ENCODE measurements at places on chromosomes 12 and 14.

- no peak for DNase-seq
Observed at GRCh38 chr14:65434216-65434850, 21.8 kb downstream of the FUT8 start.

DNA sequence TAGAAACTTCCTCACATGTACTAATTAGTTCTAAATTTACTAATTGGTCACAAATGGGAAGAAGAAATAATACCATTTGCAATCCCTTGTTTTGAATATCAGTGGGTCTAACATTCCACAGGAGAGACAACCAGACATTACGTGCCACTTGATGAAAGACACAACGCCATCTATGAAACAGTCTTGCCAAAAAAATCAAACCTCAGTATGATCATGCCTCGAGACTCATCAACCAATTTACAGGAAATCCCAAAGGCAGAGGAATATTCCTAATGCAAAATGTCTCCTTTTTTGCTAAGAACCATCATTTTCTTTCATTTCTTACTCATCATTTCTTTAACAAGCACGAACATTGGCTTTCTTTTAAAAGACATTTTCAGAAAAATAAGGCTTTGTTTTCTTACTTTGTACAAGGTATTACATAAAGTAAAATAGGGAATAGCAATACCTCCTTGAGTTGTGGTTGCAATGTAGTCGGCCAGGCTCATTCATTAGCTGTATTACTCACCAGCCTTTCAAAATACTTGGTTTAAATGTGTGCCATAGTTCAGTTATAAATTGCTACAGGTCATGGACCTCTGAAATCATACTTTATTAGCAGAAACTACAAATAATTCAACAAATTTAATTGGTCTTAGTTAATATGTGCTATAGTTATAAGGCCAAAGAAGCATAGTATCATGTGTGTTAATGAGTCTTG is 436.2 kb upstream of the FLRT2 start:
- DNase-seq: no peak

GRCh38 chr14:49888293-49888692 is 4.6 kb upstream of the ARF6 start:
- DNase-seq: no peak

DNA sequence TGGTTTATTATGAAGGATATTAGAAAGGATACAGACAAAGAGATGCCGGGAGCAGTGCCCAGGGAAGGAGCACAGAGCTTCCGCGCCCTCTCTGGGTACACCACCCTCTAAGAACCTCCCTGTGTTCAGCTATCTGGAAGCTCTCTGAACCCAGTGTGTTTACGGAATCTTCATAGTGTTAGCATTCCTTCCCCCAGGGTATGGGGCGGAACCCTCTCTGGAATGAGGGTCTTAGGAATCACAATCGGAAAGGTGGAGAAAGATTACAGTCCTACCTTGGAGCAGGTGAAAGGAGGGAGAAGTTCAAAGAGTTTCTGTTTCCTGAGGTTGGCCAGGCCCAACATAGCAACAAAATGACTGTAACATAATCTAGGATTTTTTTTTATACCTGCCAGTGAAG is 6.8 kb upstream of the NUDT4 start:
- no peak for DNase-seq

- no peak for DNase-seq
Observed at GRCh38 chr14:80906946-80907345, 34.6 kb downstream of the CEP128 start.

DNA sequence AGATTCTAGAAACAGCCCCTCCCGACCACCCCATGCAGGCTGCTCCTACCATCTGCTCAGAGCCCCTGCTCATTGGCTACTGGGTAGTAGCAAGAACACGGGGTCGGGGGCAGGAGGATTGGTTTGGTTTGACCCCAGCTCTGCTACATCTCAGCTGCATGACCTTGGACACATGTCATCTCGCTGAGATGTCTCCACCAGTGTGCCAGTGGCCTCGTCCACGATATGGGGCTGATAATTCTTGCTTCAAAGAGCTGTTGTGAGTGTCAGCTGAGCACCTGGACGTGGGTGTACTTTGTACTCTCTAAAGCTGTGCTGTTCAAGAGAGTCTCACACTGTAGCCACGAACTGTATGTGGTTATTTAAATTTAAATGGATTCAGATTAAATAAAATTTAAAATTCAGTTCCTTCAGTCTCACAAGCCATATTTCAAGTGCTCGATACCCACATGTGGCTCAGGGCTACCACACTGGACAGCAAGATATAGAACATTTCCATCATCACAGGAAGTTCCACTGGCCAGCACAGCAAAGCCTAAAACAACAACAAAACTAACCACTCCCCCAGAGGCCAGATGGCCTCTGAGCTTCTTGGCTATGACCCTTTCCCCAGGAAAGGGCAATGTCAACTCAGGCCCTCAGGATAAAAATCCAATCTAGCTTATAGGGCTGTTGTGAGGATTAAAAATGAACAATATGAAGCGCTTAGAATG is 18.6 kb downstream of the LTBP2 start:
- DNase-seq: no peak

DNA sequence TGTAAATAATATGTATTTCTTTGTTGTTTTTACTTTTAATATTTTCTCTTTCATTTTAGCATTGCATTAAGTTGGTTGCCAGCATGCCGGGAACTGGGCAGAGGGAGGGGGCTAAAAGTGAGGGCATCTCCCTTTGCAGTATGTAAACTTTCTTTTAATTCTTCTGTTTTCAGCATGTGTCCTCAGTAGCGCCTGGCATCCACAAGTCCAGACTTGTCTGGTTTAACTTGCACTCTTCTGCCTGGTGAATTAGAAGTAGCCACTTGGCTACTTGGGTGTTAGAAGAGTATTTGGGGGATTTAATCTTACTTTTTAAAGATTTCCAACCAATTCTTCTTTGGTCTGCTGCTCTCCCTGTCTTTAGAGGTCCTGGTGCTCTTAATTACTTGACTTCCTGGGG is 117.2 kb upstream of the SCAF11 start:
- DNase-seq: no peak

- no peak for DNase-seq
Observed at GRCh38 chr12:100243137-100243536, 23.7 kb downstream of the DEPDC4 start.

- no peak for DNase-seq
Observed at GRCh38 chr12:38424436-38424835, 107.9 kb downstream of the ALG10B start.

DNA sequence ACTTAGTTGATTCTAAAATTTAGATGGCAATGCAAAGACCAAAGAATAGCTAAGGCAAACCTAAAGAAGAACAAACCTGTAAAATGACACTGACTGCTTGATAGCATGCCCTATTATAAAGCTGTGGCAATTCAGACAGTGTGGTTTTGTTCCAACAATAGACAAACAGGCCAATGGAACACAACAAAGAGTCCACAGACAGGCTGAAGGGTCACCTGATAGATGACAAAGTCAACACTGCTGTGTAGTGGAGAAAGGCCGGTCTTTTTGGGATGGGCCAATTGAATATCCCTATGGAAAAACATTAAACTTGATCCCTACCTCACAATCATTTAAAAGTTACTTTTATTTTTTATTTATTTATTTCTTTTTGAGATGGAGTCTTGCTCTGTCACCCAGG is 33.8 kb upstream of the SLC25A3 start:
- DNase-seq: no peak

DNA sequence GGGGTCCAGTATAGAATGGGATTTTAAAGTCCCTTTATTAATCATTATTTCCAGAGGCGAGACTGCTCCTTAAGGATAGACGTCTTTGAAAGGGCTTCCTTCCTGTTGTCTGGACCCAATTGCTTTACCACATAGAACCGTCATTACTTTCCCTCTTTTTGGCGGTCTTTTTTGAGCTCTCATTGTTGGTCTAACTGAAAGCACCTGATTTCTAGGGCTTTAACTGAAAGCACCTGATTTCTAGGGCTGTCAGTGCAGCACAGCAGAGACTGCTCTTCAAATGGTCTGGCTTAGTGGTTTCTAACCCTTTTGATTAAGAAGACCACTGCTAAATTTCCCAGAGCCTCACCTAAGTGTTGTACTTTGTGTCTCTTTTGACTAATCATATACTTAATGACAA is 95.8 kb downstream of the PRKCH start:
- no peak for DNase-seq

DNA sequence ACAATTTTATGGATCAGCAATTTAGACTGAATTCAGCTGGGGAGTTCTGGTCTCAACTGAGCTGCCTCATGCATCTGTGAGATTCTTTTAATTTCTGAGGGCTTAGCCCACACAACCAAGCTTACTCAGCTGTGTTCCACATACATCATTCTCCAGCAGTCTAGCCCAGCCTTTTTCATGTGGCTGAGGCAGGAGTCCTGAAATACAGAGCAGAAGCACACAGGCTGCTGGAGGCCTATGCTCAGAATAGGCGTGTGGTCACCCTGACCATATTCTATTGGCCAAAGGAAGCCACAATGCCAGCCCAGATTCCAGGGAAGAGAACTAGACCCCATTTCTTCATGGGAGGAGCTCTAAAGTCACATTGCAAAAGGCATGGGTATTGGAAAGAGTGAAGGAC is 72.3 kb upstream of the DHRS4 start:
- no peak for DNase-seq

- no peak for DNase-seq
Observed at GRCh38 chr14:50113381-50114035, 2.9 kb downstream of the VCPKMT start.

GRCh38 chr14:92135269-92135668 is 13.5 kb downstream of the CPSF2 start:
- DNase-seq: no peak

DNA sequence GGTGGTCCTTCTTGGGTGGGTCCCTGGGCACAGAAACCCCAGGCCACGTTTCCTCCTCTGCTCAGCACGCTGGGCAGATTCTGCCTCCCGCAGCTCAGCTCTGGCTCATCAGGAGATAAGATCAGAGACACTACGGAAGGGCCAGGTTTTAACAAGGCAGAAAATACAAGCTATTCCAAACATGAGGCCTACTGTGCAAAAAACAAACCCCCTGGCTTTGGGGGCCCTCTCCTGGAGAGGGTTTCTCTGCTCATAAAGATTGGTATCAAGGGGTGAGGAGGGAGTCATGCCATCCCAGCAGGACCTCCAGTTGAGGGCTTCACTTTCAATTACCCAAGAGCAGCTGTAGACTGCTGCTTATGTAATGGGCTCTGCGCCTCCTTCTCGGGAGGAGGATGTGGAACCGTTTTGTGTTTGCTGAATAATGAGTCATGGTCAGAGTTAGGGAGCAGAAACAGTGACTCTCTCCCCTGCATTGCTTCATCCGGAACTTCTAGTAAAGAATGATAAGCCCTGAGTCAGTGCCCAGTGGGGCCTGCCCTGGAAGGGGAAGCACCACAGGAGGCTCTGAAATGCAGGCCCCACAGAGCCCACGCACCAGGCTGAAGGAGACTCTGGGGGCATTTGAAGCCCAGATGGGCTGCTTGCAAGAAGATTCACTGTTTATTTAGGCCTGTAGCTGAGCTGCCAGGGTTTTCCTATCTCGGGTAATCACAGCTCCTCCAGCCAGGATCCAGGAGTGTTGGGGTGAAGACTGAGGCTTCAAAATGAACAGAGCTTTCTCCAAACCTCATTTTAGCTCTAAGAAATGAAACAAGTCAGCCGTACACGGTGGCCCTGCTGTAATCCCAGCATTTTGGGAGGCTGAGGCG is 79.3 kb downstream of the SSPN start:
- DNase-seq: no peak

DNA sequence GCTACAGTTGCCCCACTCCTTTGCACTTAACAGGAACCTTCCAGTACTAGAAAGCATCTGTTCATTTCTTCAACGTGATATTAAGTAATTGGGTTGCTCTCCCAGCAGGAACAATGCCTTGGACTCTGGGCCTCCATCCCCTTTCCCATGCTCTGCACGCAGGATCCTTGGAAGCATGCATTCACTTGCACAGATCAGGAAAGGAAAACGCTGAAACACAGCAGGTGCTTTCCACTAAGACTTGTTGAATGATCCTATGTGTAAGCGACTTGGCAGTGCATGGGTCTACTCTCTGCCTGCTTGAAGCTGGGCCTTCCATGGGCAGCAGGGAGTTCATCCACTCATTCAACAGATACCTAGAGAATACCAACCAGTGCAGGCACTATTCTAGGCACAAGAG is 2.3 kb downstream of the LTBP2 start:
- DNase-seq: no peak

DNA sequence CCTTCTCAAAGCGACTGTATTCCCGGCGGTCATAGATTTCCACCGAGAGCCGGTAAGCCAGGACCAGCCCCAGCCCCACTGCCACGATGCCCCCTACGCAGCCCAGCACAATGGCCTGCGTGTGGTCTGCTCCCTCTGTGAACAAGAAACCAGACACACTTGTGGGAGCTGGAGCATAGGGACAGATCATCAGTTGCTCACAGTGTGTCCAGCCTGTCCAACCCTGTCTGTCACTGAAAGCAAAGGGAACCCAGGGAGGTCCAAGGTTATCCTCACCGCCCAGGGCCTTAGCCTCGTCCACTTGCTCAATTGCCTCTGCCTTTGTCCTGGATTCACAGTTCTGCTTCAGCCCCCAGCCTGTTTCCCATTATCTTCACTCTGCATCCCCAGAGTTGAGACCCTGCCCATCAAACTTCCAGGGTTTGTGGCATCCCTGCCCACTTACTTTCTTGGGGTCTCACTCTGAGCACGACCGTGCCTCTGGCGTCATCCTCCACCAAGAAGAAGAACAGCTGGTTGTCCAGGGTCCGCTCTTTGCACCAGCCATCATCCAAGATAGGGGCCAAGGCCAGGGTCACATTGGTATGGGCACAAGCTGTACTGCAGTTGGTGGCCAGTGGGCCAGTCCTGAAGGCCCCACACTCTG is 11.3 kb upstream of the CSAD start:
- no peak for DNase-seq

- no peak for DNase-seq
Observed at GRCh38 chr12:116556964-116557698, 2.0 kb upstream of the MAP1LC3B2 start.

- no peak for DNase-seq
Observed at GRCh38 chr12:11804130-11804529, 154.7 kb downstream of the ETV6 start.

DNA sequence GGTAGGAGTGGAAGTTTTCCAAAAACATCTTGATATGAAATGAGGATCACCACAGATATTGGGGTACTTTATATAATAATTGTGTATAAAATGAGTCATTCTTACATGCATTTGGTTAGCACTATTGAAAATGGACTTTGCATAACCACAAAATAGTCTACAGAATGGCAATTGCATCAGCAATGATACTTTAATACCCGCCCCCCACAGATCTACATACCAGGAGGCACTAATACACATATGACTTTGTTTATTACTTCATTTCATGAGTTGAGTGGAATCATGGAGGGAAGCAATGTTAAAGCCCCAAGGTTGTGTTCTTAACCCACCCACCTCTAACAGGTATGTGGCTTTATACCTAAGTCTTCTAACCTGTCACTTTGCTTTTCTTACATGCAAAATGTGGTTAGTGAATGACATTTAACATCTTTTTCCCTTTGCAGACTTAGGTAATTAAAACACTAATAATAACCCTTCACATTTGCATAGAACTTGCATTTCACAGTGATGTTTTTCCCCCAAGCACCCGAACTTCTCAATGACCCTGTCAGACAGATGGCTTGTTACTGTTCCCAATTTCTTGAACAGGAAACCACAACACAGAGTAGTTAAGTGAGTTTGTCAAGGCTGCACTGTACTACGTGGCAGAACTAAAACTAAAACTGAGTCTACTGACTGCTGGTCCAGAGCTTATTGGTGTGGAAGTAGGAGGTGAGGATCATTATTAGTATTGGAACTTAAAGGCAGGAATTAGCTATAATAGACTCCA is 101.9 kb downstream of the NPAS3 start:
- DNase-seq: no peak

GRCh38 chr14:70700955-70701585 is 59.4 kb downstream of the TTC9 start:
- no peak for DNase-seq

- no peak for DNase-seq
Observed at GRCh38 chr12:116087399-116087798, 190.1 kb downstream of the MED13L start.

Data from activated CD8-positive, alpha-beta memory T cell treated with anti-CD3 and anti-CD28 coated beads, Interleukin-2, amount 50 U/mL, for 4 hours (primary cell).